ENCODE measurements at places on chromosomes 2 and 18. TPM values are rescaled to one million over a fixed set of nuclear protein-coding genes. Genes with fewer than 3 reads are reported as not detected.

DNAJC5G gene
- total RNA-seq: not detected

- H3K36me3 ChIP-seq: no peaks in the 10 kb centered on the region
- peaks cover 3% of the 10 kb centered on the region for H3K27me3 ChIP-seq
- no peak for DNase-seq
- H3K4me3 ChIP-seq: no peak overlapping the region
- H3K4me1 ChIP-seq: no peaks in the 10 kb centered on the region
Measured at GRCh38 chr2:120140866-120141265, 82.3 kb downstream of the TMEM185B start.

DLX2 gene
- 0.20 TPM for total RNA-seq

SLC1A4 gene
- total RNA-seq: 14.4 TPM

GRCh38 chr2:214484239-214484638 is 73.4 kb downstream of the VWC2L start:
- H3K27ac ChIP-seq: no peak overlapping the region
- no peak overlapping the region for H3K4me3 ChIP-seq
- H3K27me3 ChIP-seq: no peaks in the 10 kb centered on the region
- H3K4me1 ChIP-seq: no peaks in the 10 kb centered on the region

CYRIA gene
- total RNA-seq: 0.65 TPM

GRCh38 chr2:137672989-137673552 is 291.2 kb upstream of the HNMT start:
- no peaks in the 10 kb centered on the region for H3K27me3 ChIP-seq
- no peak overlapping the region for H3K4me3 ChIP-seq
- no peak overlapping the region for H3K27ac ChIP-seq
- no peaks in the 10 kb centered on the region for H3K36me3 ChIP-seq

- no peaks in the 10 kb centered on the region for H3K27me3 ChIP-seq
- H3K27ac ChIP-seq: no peak overlapping the region
- H3K36me3 ChIP-seq: peaks cover 11% of the 10 kb centered on the region
- no peak overlapping the region for H3K4me3 ChIP-seq
Measured at GRCh38 chr2:36993841-36994620, 27.7 kb upstream of the STRN start.

DNA sequence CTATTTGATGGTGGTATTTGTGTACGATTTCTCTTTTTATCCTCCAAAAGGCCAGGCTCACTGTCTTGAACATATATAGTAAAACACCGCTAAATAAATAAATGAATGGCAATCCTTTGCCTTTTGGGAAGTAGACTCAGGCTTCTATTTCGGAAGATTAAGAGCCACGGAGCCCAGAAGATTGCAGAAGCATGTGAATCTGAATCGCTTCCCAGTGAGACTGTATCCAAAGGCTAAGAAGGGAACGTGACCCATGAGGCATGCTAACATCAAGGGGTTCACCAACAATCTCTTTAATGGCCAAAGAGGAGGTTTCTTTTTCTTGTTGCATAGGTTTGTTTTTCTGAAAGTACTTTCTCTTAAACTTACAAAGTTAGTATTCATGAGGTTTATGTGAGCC is 70.0 kb upstream of the DNMT3A start:
- DNase-seq: no peak
- H3K27me3 ChIP-seq: peaks cover 4% of the 10 kb centered on the region
- H3K36me3 ChIP-seq: peaks cover 2% of the 10 kb centered on the region
- peaks cover 10% of the 10 kb centered on the region for H3K4me1 ChIP-seq
- H3K27ac ChIP-seq: no peak overlapping the region
